Chondrocyte (in vitro differentiated cells): ENCODE measurements at places on chromosomes 2 and 18.
A peak's percentile ranks its signal among the peaks of the same experiment; 100 is the strongest.

- DNase-seq = no peak
These were observed 65.9 kb downstream of the CALCRL start for GRCh38 chr2:187382131-187382530.

DNA sequence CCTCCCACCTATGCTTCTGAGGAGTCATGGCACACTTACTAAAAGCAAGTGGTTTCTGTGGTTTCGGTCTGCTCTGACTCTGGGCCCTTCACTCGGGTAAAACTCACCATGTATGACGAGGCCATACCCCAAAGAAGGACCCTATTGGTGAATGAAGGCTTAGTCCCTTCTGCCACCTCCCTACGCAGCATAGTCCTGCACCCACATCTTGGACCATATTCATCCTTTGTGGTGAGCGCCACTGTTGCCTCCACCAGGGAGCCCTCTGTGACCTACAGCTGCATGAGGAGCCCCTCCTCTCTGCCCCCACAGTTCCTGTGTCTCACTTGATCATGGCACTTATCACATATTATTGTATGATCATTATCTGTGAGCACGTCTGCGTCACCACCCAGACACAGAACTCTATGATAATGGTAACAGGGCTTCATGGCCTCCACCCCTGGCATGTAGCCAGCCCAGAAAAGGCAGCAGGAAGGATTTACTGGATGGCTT lies 113.3 kb downstream of the TFCP2L1 start:
- DNase-seq = no peak

- DNase-seq = no peak
These were observed 339.0 kb upstream of the LRRTM1 start for GRCh38 chr2:80643598-80643997.

- DNase-seq = no peak
These were observed 12.1 kb downstream of the FMNL2 start for GRCh38 chr2:152347076-152347475.

GRCh38 chr18:58456625-58457024 lies 172.3 kb downstream of the ALPK2 start:
- no peak for DNase-seq

GRCh38 chr2:36678856-36679255 lies 17.7 kb upstream of the VIT start:
- DNase-seq = no peak

DNA sequence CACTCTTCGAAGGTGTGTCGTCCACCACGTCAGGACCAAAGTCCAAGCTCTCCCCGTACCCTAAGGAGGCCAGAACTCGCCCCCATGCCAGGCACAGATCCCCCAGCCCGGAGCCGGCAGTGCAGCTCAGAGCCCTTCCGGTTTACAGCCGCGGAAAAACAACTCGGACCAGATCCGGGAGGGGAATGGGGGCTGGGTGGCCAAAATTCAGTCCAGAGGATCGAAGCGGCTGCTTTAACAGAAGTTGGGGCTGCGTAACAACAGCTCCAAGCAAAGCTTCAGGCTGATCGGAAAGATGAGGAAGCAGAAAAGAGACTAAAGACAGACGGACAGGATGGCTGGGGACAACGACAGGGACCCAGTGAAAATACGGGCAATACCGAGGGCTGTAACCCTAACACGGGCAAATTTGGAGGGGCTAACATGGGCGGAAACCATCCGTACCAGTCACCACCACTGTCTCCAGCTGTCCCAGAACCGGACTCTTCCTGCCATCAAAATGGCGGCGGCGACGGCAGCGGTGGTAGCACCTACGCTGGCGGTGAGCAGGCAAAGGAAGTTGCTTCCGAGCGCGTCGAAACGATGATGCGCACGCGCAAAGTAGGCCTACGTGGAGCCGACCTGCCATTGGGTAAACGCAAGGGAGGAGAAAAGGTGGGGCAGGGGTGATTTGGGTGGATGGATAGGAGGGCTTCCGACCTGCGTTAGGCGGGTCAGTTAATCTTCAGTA lies at the start of gene MMADHC:
Gene MMADHC, minus strand, starts transcription at position 556 of the 730 bp plus-strand sequence. CDS start 678 bp downstream, outside the sequence.
- peak; percentile 96 for DNase-seq

- no peak for DNase-seq
These were observed 146.0 kb upstream of the SMAD2 start for GRCh38 chr18:48076461-48076860.

GRCh38 chr2:217270485-217271121 lies 410.7 kb upstream of the TNP1 start:
- DNase-seq = no peak

DNA sequence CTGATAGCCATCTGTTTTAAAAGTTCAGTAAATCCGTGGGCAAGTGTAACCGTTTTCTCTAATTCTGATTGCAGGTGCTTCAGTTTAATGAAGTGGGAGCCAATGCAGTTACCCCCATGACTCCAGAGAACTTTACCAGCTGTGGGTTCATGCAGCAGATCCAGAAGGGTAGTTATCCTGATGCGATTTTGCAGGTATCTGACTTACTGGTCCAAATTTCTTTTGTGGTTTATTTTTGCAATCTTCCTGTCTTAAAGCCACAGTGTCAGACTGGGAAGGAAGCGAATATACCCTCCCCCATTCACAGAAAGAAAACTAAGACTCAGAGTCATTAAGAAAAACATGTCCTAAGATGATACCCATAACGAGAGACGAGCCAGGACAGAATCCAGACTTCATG lies 7.7 kb downstream of the SERPINB2 start:
- DNase-seq = no peak

DNA sequence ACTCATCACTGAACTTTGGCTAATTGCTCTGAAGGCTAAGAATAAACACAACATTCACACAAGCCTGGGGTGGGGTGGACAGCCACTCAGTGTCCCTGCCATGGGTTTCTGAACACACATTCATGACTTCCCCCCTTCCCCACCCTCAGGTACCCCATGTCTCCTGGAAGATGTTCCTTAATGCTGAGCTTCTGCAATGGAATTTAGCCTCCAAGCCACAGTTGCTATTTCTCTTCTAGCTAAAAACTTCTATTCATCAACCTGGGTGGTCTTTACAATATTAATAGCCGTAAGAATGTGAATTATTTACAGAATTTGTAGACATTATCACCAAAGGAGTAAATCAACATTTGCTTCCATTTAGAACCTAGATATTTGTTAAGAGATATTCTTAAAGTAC lies 175.1 kb downstream of the ACKR3 start:
- no peak for DNase-seq

- DNase-seq = no peak
These were observed 375.0 kb upstream of the ZEB2 start for GRCh38 chr2:144894612-144895599.
